ENCODE measurements at places on chromosomes 12 and 14.

- DNase-seq: no peak
These were observed 202.6 kb upstream of the LHX5 start for GRCh38 chr12:113674302-113674701.

- no peak for DNase-seq
These were observed 472.7 kb upstream of the FLRT2 start for GRCh38 chr14:85057221-85057620.

- no peak for DNase-seq
These were observed 8.3 kb downstream of the GALNT16 start for GRCh38 chr14:69268223-69268622.

GRCh38 chr14:62187265-62187664 is 425.0 kb downstream of the SNAPC1 start:
- no peak for DNase-seq

GRCh38 chr14:61221906-61222305 is 59.2 kb downstream of the TMEM30B start:
- DNase-seq: no peak

All from activated naive CD8-positive, alpha-beta T cell treated with anti-CD3 and anti-CD28 coated beads, Interleukin-2, amount 50 U/mL, for 16 hours (primary cell).